Fibroblast of mammary gland (primary cell): ENCODE measurements at places on chromosomes 3 and 15.

DNA sequence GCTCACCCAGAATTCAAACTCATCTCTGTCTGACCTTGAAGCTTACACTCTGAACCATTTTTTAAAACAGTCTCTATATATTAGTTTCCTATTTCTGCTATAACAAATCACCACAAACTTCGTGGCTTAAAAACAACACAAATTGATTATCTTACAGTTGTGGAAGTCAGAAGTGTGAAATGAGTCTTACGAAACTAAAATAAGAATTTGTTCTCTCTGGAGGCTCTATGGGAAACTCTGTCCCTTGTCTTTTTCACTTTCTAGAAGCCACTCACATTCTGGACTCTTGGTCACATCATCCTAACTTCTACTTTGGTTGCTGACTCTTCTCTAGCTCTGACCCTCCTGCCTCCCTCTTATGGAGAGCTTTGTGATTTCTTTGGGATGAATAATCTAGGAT lies 429.3 kb upstream of the THBS1 start:
- no peak for DNase-seq

- no peak for DNase-seq
These were observed 73.8 kb downstream of the SMAD3 start for GRCh38 chr15:67138891-67139855.

GRCh38 chr15:74050127-74050526 lies 32.2 kb downstream of the GOLGA6A start:
- DNase-seq: no peak

- DNase-seq: no peak
These were observed 5.0 kb upstream of the SNX22 start for GRCh38 chr15:64146520-64146884.

DNA sequence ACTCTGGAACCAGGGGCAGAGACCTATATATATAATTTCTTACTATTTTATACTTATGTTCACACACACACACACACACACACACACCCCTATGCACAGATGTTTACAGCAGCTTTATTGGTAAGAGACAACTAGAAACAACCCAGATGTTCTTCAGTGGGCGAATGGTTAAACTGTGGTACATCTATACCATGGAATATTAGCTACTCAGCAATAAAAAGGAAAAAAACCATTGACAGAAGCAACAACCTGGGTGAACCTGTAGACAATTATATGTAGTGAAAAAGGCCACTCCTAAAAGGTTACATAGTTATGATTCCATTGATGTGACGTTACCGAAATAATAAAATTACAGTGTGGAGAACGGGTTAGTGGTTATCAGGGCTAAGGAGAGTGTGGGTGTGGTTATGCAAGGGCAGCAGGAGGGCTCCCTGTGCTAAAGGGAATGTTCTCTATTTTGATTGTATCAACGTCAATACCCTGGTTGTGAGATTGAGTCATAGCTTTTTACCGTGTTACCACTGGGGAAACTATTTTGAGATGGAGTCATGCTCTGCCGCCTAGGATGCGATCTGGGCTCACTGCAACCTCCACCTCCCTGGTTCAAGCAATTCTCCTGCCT lies 85.5 kb downstream of the FLNB start:
- DNase-seq: peak; percentile 75

DNA sequence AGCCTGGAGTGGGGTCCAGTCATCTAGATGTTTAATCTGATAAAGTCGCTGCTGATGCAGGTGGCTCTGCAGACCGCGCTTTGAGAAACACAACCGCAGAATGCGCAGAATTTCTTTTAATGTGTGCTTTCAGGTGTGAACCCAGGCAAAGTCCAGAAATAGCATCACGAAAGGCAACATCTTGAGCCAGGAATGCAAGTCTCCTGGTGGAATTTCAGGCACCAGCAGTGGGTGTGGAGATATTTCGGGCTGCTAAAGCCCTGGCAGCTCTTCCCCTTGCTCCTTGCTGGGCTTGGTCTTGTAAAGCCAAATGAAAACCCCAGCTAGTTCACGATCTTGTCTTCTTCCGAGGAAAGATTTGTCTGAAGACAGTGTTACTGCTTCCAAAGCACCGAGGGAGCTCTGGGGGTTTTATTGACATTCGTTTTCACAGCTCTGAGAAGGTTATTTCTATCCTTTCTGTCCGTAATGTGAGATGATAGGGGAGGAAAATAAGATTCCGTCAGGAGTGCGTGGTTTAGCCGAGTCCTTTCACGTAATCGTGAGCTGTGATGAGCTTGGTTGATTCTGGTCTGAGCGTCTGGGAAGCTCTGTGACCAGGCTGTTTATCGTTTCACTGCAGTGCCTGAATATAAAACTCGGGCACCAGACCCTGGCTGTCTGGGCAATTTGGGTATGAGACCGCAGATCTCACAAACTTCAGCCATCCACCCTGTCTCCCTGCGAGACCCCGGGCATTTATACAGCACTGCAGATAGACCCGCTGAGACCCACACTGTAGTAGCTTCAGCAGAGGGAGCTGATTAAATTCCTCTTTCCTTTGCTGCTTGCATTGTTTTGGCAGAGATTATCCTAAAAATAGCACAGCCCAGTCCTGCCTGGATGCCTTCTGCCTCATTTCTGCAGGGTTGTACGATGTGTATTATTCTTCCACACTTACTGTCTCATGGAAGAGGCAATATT lies 67.0 kb upstream of the SLC25A26 start:
- DNase-seq: peak; percentile 43

GRCh38 chr3:51931756-51932155 lies 9.9 kb downstream of the RRP9 start:
- no peak for DNase-seq

DNA sequence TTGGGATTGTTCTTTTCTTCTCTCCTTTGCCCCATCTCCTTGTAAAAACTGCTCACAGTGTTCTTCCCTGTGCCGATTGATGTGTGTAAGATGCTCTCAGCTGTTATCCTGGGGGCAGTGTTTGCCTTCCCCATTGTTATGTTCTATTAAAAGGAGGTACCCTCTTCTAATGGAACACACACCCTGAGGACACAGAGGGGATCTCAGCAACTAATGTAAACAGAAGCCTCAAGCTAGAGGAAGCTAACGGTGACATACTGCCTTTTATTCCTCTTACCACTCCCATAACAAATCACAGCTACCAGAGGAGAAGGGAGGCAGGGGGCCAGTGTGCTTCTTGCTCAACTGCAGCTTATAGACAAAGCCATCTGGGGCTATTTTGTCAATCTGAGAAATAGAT lies 2.2 kb downstream of the TAGLN3 start:
- DNase-seq: no peak

- DNase-seq: no peak
These were observed 20.3 kb downstream of the ACAA1 start for GRCh38 chr3:38116471-38117162.

GRCh38 chr3:63863150-63864007 lies at the start of the genes ATXN7 and THOC7:
ATXN7 (plus strand) TSS chr3:63863867; CDS start chr3:63912599, 48,732 bp downstream.
THOC7 (minus strand) TSS chr3:63863805; CDS start chr3:63863790, 15 bp downstream.
- peak; percentile 33 for DNase-seq
